Fibroblast of skin of scalp (primary cell): ENCODE measurements at places on chromosomes 5 and 9.

DNA sequence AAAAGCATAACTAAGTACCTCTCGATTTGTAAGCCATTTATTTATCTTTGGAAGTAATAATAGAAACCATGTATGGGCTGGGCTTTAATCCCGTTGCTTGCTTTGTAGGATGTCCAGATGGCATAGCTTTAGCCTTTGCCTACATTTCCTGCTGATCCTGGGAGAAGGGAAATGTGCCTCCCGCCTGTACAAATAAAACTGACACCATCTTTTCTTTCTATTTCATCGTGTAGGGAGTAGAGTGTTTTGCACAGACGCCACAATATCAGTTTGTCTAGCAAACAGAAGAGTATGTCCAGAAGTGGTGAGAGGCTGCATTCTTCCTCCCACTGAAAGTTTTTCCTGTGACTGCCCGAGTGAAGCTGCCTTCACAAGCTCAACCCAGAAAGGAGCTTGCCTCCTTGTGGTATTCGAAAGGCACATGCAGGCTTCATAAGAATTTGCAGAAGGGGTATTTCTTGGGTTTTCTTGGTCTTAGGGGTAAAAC lies 24.7 kb upstream of the TJP2 start:
- DNase-seq, result peak; percentile 56

- DNase-seq, result no peak
Measured at GRCh38 chr5:81021486-81021885, 61.3 kb downstream of the RASGRF2 start.

DNA sequence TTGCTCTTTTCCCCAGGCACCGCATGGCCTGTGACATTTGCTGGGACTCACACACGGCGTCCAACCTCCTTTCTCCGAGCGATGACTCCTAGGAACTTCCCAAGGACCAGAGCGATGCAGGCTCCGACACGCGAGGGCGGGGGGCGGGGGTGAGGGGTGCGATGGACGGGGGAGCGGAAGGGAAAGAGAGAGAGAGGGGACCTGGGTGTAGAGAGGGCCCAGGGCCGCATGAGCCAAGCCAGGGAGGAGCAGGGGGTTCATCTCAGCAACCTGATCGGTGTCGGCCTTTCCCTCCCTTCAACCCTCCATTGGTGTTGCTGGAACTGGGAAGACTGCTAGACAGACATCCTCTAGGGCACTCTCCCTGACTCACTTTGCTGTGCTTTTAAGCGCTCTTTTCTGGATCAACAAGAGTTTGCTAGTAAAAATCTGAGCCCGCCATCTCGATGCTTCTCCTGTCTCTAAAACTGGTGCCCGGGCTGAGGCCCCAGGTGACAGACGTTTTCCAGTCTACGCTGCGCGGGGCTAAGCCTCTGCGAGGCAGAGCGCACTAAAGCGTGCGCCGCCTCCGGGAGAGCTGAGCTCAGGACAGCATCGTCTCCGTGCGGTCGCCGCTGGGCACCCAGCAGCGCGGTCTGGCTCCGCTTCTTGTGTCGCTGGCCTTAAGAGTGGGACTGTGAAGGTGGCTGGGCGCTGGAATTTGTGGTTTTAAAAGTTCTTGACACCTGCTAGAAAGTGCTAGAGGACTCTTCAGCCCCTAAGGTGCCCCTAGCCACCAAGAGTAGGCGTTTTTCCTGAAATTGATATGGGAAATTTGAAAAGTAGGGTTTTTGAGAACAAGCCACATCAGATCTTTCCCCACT lies 1.0 kb upstream of the TSLP start:
- DNase-seq, result peak; percentile 31

- peak; percentile 54 for DNase-seq
Measured at GRCh38 chr9:116193636-116194035, 40.0 kb downstream of the PAPPA start.

GRCh38 chr9:131776473-131776872 lies 36.6 kb upstream of the RAPGEF1 start:
- peak; percentile 54 for DNase-seq

- DNase-seq, result peak; percentile 68
Measured at GRCh38 chr5:133930061-133930812, 38.2 kb downstream of the C5orf15 start.

DNA sequence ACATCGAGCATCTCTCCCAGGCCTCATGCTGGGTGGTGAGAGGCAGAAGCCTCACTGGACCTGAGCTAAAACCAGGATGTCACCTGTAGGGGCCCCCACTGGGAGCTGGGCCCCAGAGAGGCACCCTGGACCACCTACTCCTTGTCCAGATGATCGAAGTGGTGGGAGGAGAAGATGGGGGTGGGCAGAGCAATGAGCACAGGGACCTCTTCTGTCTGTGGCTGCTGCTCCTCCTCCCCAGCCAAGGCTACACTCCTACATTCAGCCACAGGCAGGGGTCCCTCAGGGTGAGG lies 227.5 kb downstream of the CACNA1B start:
- no peak for DNase-seq

GRCh38 chr5:135185481-135186065 lies 151.5 kb upstream of the PITX1 start:
- peak; percentile 67 for DNase-seq

GRCh38 chr9:138074516-138074915 lies 196.9 kb downstream of the CACNA1B start:
- no peak for DNase-seq
